Effector memory CD4-positive, alpha-beta T cell (primary cell): ENCODE measurements at places on chromosomes 1 and 21.

- no peak overlapping the region for H3K27ac ChIP-seq
- no peaks in the 10 kb centered on the region for H3K36me3 ChIP-seq
- peaks cover 4% of the 10 kb centered on the region for H3K4me1 ChIP-seq
These were observed 15.9 kb downstream of the UCK2 start for GRCh38 chr1:165843304-165843703.

- DNase-seq: no peak
- H3K4me3 ChIP-seq: no peak overlapping the region
- no peaks in the 10 kb centered on the region for H3K4me1 ChIP-seq
- H3K27ac ChIP-seq: no peak overlapping the region
- H3K36me3 ChIP-seq: no peaks in the 10 kb centered on the region
These were observed 30.0 kb downstream of the PRKACB start for GRCh38 chr1:84174051-84174556.

DNA sequence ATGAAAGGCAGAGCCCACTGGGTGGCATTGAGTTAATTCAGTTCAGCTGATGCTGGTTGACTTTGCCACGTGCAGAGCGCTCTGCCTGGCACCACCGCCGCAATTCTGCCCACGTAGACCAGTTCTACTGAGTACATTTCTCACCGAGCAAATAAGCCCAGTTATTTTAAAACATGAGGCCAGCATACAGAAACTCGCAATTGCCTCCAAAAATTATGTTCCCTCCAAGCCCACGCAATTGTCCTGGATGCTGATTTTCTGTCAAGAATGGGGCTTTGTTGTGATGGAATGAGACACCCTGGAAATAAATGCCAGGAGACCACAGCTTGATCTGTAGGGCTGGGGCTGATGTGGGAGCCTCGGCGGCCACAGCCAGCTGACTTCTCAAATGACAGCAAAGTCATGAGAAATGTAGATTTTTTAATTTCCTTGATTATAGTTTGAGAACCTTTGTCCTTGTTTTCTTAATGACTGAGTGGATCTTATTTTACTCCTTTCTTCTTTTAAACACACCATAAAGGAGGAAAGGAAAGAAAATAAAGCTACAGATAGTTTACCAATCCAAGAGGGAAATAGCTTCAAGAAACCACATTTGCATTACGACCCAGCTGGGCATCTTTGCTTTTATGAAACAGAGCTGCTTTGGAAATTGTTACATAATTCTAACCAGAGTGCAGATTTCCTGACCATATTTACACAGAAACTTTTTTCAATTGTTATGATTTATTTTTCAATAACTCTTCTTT, 11.6 kb upstream of the PARP1 start:
- no peaks in the 10 kb centered on the region for H3K27me3 ChIP-seq
- no peak overlapping the region for H3K4me3 ChIP-seq

GRCh38 chr1:36070349-36070748, 13.5 kb upstream of the TEKT2 start:
- H3K4me3 ChIP-seq: no peak overlapping the region
- DNase-seq: no peak
- no peaks in the 10 kb centered on the region for H3K36me3 ChIP-seq

DNA sequence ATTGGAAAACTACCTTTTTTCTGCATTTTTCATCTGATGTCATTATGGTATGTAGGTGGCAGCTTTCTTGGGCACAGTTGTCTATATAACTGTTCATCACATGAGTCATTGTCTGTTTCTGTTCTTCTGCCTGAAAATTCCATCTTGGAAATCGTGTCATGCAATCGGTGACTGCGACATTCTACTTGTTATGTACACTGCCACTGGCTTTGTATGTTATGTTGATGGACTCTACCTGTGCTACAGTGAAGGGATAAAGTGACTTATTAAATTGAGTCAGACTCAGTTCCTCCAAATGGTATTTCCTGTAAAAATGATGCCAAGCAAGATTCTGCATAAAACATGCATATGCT, 8.6 kb downstream of the SMAP2 start:
- H3K27ac ChIP-seq: peak overlapping the region; percentile 97
- no peaks in the 10 kb centered on the region for H3K27me3 ChIP-seq
- H3K4me1 ChIP-seq: peaks cover 60% of the 10 kb centered on the region
- no peak for DNase-seq
- H3K4me3 ChIP-seq: peak overlapping the region; percentile 31

GRCh38 chr1:111976332-111976731, 13.1 kb downstream of the KCND3 start:
- H3K36me3 ChIP-seq: no peaks in the 10 kb centered on the region
- H3K4me1 ChIP-seq: no peaks in the 10 kb centered on the region
- no peak overlapping the region for H3K27ac ChIP-seq
- no peak overlapping the region for H3K4me3 ChIP-seq
- no peaks in the 10 kb centered on the region for H3K27me3 ChIP-seq

GRCh38 chr1:56551691-56552090, 27.7 kb downstream of the PLPP3 start:
- H3K27me3 ChIP-seq: no peaks in the 10 kb centered on the region
- no peak overlapping the region for H3K27ac ChIP-seq
- no peak overlapping the region for H3K4me3 ChIP-seq
- H3K4me1 ChIP-seq: no peaks in the 10 kb centered on the region

DNA sequence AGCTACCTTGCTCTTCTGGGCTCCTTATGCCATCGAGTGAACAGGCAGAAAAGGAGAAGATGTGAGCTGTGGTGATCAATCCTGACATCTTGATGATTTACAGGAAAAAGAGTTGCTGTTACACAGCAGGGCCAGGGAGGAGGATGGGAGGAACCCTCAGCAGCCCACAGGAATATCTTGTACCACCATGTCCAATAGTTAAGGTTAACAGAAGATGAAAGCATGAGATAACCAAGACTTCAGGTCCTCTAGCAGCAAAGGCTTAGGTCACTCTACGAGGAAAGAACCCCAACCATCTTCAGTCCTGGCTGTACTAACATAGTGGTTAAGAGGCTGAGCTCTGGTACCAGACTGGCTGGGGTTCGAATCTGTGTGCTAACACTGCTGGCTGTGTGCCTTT, 12.1 kb upstream of the SELENBP1 start:
- no peak for DNase-seq
- no peak overlapping the region for H3K4me3 ChIP-seq
- no peaks in the 10 kb centered on the region for H3K27me3 ChIP-seq
- no peaks in the 10 kb centered on the region for H3K36me3 ChIP-seq
- H3K27ac ChIP-seq: no peak overlapping the region

GRCh38 chr1:160429702-160430535, 29.6 kb downstream of the VANGL2 start:
- H3K27ac ChIP-seq: peak overlapping the region; percentile 58
- H3K27me3 ChIP-seq: no peaks in the 10 kb centered on the region
- no peak for DNase-seq
- H3K36me3 ChIP-seq: no peaks in the 10 kb centered on the region

DNA sequence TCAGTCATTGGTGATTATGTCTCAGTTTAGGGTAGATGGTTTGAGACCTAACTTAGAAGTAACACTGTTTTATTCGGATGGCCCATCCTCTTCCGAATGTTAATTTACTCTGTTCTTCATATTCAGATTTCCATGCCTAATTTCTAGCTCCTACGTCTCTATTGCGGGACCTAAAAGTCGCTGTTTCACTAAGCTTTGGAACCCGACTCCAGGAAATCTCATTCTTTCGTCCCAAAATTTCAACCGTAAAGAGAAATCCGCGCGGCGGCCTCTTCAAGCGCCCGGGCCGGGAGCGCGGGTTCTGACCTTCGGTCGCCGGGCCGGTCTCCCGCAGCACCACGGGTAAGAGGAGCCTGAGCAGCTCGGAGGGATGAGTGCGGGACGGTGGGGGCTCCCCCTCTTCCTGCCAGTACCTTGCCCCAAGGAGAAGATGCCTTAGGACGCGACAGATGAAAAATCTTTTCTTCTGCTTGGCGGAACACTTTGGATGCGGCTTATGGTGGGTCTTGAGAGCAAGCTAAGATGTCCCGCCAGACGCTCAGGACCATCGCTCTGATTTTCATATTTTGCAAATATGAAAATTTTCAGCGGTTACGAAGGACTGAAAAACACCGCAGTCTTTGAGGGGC, 128.7 kb downstream of the PPIAL4G start:
- peaks cover 4% of the 10 kb centered on the region for H3K4me1 ChIP-seq
- no peaks in the 10 kb centered on the region for H3K36me3 ChIP-seq
- H3K27ac ChIP-seq: no peak overlapping the region
- peaks cover 16% of the 10 kb centered on the region for H3K27me3 ChIP-seq
- H3K4me3 ChIP-seq: no peak overlapping the region
- DNase-seq: no peak

DNA sequence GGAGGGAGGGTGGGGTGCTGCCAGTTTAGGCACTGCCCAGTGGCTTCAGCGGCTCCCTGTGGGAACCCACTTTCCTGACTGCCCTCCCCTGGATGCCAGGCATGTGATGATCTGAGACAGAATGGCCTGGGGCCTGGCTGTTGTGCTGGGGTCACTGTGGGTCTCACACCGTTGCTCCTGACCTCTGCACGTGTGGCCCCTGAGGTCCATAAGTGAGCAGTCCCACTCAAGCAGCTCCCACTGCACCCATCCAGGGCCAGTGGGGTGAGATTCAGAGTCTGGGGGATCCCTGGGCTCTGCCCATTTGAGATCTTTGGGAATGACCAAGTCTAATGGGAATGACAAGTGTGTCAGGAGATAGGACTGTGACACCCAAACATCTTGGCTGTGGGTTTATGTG, 18.0 kb downstream of the PODN start:
- DNase-seq: no peak
- H3K27ac ChIP-seq: no peak overlapping the region
- no peak overlapping the region for H3K4me3 ChIP-seq
- no peaks in the 10 kb centered on the region for H3K36me3 ChIP-seq
- H3K4me1 ChIP-seq: no peaks in the 10 kb centered on the region

DNA sequence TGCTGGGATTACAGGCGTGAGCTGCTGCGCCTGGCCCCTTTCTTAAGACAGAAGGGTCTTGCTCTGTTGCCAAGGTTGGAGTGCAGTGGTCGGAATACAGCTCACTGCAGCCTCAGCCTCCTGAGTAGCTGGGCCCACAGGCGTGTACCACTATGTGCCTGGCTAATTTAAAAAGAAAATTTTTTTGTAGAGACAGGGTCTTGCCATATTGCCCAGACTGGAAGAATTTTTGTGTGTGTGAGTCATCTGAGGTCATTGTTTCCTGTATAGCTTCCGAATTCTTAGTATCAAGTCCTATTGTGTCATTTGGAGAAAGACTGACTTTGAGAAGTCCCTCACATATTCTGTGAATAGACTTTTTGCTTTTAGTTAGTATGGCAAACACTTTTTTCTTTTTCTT, 4.7 kb downstream of the SZRD1 start:
- H3K4me3 ChIP-seq: no peak overlapping the region
- DNase-seq: no peak
- H3K36me3 ChIP-seq: no peaks in the 10 kb centered on the region
- H3K27ac ChIP-seq: no peak overlapping the region
- H3K27me3 ChIP-seq: no peaks in the 10 kb centered on the region

GRCh38 chr1:163347106-163347505, 25.4 kb downstream of the NUF2 start:
- no peaks in the 10 kb centered on the region for H3K4me1 ChIP-seq
- H3K4me3 ChIP-seq: no peak overlapping the region
- no peak for DNase-seq
- no peaks in the 10 kb centered on the region for H3K27me3 ChIP-seq
- H3K27ac ChIP-seq: no peak overlapping the region

GRCh38 chr1:236016782-236017400, 48.0 kb downstream of the NID1 start:
- no peaks in the 10 kb centered on the region for H3K4me1 ChIP-seq
- no peak overlapping the region for H3K27ac ChIP-seq
- H3K4me3 ChIP-seq: no peak overlapping the region
- H3K27me3 ChIP-seq: no peaks in the 10 kb centered on the region

DNA sequence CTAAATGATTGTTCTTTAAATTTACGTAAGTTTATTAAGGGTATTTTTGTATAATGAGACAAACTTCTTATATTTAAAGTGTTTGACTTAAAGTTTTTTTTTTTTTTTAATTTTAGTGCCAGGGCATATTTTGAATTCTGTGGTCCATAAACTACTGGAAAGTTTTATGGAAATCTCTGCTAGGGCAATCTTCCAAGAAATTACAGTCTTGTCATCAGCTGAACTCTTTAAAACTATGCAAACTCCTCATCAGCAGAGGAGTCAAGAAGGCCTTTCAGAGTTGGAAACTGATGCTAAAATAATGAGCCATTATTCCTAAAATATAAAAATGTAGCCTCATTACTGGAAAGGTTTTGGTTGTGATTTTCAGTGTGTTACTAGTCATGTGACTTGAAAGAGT, 1201.9 kb downstream of the BRINP3 start:
- no peaks in the 10 kb centered on the region for H3K27me3 ChIP-seq
- DNase-seq: no peak
- no peak overlapping the region for H3K4me3 ChIP-seq
- no peaks in the 10 kb centered on the region for H3K4me1 ChIP-seq
- H3K27ac ChIP-seq: no peak overlapping the region

GRCh38 chr1:208174731-208175507, 69.3 kb downstream of the PLXNA2 start:
- H3K4me1 ChIP-seq: no peaks in the 10 kb centered on the region
- H3K27me3 ChIP-seq: no peaks in the 10 kb centered on the region
- no peak for DNase-seq
- H3K27ac ChIP-seq: no peak overlapping the region
- no peaks in the 10 kb centered on the region for H3K36me3 ChIP-seq
- no peak overlapping the region for H3K4me3 ChIP-seq

GRCh38 chr1:23434260-23434775, 9.8 kb upstream of the TCEA3 start:
- no peak overlapping the region for H3K27ac ChIP-seq
- H3K4me1 ChIP-seq: no peaks in the 10 kb centered on the region
- DNase-seq: no peak
- no peaks in the 10 kb centered on the region for H3K36me3 ChIP-seq
- H3K4me3 ChIP-seq: no peak overlapping the region

DNA sequence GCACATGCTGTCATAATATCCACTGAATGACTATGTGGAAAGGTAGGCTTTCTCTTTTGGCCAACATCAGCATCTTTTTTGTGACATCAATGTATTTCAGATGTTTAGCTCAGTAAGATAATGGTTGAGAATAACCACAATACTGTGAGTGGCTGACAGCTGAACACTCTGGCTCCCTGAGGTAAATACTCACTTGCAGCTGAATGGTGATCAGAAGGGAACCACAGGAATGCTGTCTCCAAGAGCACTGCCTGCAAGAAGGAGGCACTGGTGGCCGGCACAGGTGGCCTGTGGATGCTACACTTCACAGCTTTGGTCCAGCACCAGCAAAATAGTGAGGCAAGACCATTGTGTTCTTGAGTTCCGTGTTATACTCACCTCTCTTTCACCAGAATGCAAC, 118.7 kb upstream of the PPM1J start:
- no peaks in the 10 kb centered on the region for H3K36me3 ChIP-seq
- H3K4me3 ChIP-seq: no peak overlapping the region
- H3K4me1 ChIP-seq: no peaks in the 10 kb centered on the region

DNA sequence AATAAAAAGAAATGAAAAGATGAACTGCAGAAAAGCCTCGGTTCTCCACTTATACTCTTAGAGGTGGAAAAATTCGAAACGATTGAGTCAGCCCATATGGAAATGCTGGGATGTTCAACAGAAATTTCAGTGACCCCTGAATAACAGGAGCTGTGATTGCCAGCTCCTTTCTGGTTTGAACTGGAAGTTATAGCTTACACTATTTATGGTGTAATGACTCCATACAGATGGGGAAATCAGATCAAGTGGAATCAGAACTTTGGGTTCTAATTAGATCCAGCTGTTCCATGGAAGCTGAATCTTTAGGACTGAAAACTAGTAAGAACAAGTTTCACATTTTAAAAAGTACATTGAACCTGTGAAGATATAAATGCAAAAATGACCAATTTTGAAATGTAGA, 569.3 kb upstream of the ZRANB2 start:
- no peak overlapping the region for H3K4me3 ChIP-seq
- no peaks in the 10 kb centered on the region for H3K4me1 ChIP-seq
- no peaks in the 10 kb centered on the region for H3K36me3 ChIP-seq
- no peak overlapping the region for H3K27ac ChIP-seq
- no peak for DNase-seq
